Stimulated activated CD8-positive, alpha-beta memory T cell treated with anti-CD3 and anti-CD28 coated beads, Interleukin-2, amount 100 ng/mL, for 48 hours (primary cell): ENCODE measurements at places on chromosomes 7 and 10.
A peak's percentile ranks its signal among the peaks of the same experiment; 100 is the strongest.

DNA sequence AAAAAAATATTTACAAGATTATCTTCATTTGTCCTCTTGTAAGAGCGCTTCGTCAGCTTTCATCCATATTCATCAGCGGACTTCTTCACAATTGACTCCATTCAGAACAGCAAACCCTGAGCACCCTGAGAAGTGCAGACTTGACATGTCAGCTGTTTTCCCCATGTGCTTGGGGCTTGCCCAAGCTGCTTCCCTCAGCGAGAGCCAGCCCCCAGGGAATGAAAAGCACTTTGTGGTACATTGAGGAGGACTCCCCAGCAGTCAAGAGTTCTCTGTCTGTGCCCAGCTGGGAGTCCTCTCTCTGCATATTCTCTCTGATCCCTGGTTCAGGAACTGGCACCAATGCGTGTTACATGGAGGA is 22.7 kb downstream of the HKDC1 start:
- no peak for DNase-seq

DNA sequence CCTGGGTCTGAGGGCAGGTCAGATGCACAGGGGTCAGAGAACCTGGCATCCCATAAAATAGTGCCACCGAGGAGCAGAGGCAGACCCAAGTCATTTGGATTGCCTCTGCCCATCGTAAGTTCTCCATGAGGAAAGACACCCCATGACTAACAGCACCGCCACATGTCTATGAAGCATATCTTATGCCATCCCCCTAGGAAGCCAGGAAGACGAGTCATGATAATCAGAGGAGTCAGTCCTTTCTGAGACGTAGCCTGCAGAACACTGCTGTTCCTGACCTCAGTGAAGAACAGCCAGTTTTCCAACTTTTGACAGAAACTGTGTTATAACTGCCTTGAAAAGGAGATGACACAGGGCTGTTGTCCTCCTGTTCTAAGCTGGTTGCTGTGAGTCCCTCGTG is 51.2 kb downstream of the INSYN2A start:
- no peak for DNase-seq

DNA sequence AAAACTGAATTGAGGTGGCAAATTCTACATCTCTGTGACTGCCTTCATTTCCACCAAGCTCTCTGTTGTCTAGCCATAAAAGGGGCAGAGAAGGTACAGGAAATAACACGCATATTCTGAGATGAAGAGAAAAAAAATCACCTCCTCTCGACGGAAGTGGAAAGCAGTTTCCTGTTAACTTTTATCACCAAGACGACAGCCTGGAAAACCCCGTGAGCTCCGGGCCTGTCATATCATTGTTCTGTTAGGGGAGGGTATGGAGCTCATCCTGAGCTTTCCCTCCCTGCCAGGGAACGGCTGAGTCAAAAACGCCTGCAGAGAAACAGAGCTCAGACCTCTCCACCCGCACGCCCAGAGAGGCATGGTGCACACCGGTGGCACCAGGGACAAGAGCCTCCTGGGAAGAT is 200.3 kb downstream of the PRPF18 start:
- peak; percentile 50 for DNase-seq

- DNase-seq = no peak
Measured at GRCh38 chr10:133104068-133104962, 16.6 kb downstream of the ADGRA1 start.

DNA sequence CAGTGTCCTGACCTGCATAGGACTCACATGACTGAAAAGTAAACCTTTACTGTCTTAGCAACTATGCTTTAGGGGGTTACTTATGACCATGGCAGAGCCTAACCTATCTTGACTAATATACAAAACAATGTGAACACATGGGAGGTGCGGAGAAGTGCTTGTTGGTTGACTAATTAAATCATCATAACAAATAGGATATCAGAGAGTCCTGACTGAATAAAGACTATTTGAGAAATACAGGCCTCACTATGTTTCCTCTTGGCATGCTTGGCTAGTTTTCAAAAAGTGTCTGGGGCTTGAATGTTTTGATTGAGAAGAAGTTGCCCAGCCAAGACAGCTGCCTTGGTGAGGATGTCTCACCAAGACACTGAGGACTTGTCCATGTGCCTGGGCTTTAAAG is 104.4 kb upstream of the PHYHIPL start:
- no peak for DNase-seq

GRCh38 chr7:149729586-149729982 is 43.8 kb downstream of the ZNF467 start:
- DNase-seq = no peak

GRCh38 chr7:48681006-48681405 is 243.3 kb upstream of the CDC14C start:
- no peak for DNase-seq

- DNase-seq = peak; percentile 40
Measured at GRCh38 chr7:149790146-149790548, 16.8 kb upstream of the ZNF467 start.

GRCh38 chr10:59463909-59464308 is 101.6 kb upstream of the FAM13C start:
- DNase-seq = no peak

GRCh38 chr7:17099083-17099973 is 199.1 kb upstream of the AHR start:
- no peak for DNase-seq

GRCh38 chr10:124591123-124591495 is 129.5 kb downstream of the LHPP start:
- no peak for DNase-seq

DNA sequence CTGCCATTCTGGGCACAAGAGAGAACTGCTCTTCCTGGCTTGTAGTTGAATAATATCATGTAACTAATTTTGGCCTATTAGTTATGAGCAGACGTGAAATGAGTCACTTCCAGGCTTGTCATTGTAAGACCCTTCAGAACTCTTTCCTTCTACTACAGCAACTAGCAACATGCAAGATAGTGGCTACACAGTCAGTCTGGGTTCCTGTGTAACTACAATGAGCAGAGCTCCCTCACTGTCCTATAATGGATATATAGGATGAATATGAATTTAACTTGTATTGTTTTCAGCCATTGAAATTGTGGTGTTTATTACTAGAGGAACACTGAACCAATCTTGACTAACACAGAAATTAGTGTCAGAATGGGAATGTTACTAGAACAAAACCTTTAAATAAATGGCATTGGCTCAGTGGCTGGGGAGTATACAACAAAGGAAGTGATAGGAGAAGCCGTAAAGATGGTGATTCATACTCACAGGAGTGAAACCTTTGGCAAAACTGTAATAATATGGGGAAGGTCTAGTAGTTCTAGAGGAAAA is 2.9 kb upstream of the MTPN start:
- no peak for DNase-seq

- DNase-seq = no peak
Measured at GRCh38 chr10:98642281-98642680, 195.5 kb upstream of the HPS1 start.

GRCh38 chr10:60203993-60204618 is 185.6 kb downstream of the ANK3 start:
- DNase-seq = no peak

- DNase-seq = no peak
Measured at GRCh38 chr7:47651355-47652317, 69.7 kb upstream of the TNS3 start.

- no peak for DNase-seq
Measured at GRCh38 chr7:26659121-26659520, 205.3 kb downstream of the SKAP2 start.

GRCh38 chr10:50992356-50992901 is 81.9 kb upstream of the PRKG1 start:
- no peak for DNase-seq

GRCh38 chr10:36491926-36492325 is 633.5 kb upstream of the ANKRD30A start:
- no peak for DNase-seq

DNA sequence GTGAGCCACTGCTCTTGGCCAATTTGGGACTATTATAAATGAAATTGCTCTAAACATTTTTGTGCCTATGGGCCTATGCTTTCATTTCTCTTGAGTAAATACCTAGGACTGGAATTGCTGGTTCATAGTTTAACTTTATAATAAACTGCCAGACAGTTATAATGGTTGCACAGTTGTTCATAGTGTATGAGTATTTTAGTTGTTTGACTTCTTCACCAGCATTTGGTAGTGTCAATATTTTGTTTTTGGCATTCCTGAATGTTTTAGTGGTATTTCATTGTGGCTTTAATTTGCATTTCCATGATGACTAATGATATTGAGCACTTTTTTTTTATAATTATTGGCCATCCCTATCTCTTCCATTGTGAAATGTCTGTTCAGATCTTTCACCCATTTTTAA is 29.5 kb downstream of the PLEKHA8 start:
- DNase-seq = no peak
